ENCODE measurements at places on chromosomes 5 and 9. TPM values are rescaled to one million over a fixed set of nuclear protein-coding genes. Genes with fewer than 3 reads are reported as not detected.

FAM200C gene
- 1.9 TPM for total RNA-seq

STKLD1 gene
- not detected for total RNA-seq

PPP2R2B gene
- 0.29 TPM for total RNA-seq

DNA sequence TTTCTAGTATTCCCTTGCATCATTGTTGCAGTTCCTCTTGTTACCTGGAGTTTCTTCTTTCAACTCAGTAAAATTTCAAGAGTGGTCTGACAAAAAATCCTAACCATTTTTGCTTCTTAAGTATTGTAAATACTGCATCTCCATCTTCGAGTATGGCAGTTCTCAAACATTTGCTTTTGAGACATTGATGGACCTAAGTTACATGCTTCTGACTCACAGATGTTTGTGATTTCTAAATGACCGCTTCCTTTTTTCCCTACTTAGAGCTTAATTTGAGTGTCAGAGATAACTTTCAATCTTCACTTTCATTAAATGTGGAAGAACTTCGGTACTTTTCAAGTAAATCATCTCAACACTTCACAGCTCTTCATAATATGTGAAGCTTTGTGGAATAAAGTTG, 4.2 kb downstream of the UHRF2 start:
- no peak for DNase-seq

GRCh38 chr9:98047002-98047401, 9.5 kb upstream of the NANS start:
- DNase-seq: no peak

- DNase-seq: no peak
These were observed 76.4 kb downstream of the KCNT1 start for GRCh38 chr9:135778421-135778820.

DNA sequence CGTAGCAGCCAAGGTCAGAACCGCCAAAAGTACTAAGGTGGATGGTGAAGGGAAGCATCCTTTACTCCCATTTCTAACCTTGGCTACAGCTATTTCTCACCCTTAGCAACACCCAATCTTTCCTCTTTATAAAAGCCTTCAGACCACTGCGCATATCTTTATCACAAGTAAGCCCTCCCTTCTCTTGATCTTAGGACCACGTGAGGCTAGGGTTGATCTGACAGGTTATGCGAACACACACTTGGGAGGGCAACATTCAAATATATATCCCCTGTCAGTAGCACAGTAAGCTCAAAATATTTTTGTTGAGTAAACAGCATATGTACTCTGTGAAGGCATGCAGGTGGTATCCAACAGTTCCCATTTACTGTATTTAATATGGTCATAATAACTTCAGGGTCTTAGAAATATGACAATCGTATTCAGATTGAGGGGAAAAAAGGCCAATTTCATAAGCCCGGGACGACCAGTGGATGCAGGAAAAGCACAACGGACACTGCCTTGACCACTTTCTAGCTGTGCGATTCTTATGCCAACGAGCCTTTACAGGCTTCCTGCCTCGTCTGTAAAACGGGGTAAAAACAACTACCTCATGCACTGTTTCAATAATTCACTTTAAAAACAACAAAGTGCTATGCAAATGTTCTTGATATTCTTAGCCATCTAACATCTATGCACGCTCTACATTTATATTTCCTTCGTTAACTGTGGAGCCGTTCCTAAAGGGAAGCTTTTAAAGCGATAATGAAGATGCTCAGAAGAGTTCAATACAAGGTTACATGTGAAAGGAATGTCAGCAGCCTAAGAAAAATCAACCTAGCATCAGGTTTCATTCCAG, 1.3 kb downstream of the ARSB start:
- no peak for DNase-seq

DNA sequence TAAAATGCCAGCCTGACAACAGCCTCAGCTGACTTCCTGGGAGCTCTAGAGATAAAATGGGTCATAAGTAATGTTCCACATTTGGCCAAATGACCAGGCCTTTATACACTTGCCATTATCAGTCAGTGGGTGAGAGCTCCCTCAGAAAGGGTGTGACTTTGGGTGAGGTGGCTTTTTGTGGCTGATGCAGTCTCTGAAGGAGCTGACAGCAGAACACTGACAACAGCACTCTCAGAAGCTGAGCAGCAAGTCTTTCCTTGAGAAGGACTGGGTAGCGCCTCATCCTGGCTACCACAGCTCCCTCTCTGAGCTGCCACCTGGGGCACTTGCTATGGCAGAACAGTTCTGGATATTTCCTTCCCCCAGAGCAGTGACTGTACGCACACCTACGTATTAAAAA, 22.0 kb upstream of the GNAQ start:
- no peak for DNase-seq

GRCh38 chr5:163838738-163839137, 333.3 kb downstream of the MAT2B start:
- DNase-seq: no peak

GRCh38 chr5:56529666-56530430, 285.5 kb upstream of the MAP3K1 start:
- no peak for DNase-seq

- DNase-seq: no peak
These were observed 1.2 kb upstream of the AJM1 start for GRCh38 chr9:136840877-136841645.

DNA sequence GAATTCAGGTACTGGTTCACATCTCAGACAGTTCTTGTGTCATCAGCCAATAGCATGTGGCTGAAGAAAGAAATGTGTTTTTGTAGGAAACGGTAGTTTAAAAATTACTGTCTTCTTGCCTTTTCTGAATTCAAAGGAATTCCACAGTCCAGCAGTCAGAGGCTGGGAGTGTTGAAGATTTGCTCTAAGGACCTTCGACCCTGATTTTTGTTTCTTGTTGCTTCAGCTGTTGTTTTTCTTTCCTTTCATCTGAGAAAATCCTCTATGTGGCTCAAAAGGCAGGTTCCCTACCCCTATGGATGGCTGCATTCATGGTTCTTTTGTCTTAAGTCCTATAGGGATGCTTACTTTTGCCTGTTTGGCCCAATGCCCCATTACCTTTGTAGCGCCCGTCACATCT, 304.9 kb downstream of the TMEM167A start:
- DNase-seq: no peak

DNA sequence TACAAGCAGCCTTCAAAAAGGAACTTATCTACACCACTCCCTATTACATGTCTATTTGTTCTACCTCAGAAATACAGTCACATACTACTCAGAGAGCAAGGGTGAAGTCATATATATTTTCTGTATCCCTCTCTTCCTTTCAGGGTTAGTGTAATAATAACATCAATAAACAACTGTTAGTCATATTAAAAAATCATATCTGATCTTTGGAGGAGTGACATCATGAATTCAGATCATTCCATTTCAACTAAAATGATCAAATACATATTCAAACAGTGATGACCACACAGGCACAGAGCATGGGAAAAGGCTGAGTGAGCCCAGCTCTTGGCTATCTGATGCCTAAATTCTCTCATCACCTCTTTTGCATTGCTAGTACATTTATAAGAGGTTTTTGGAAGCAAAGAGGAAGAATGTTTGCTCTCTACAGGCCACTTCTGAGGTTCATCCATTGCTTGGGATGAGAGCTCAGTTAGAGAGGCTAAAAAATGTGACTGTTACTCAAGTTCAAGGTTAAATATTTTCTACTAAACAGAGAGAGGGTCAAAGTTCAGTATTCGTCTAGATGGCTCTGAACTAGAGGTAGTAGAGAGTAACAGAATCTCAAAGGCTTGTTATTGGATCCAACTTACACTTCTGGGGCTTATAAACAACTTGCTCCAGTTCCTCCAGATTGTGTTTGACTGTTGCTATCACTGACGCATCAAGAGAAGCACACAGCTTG, 39.0 kb downstream of the RIGI start:
- no peak for DNase-seq

DNA sequence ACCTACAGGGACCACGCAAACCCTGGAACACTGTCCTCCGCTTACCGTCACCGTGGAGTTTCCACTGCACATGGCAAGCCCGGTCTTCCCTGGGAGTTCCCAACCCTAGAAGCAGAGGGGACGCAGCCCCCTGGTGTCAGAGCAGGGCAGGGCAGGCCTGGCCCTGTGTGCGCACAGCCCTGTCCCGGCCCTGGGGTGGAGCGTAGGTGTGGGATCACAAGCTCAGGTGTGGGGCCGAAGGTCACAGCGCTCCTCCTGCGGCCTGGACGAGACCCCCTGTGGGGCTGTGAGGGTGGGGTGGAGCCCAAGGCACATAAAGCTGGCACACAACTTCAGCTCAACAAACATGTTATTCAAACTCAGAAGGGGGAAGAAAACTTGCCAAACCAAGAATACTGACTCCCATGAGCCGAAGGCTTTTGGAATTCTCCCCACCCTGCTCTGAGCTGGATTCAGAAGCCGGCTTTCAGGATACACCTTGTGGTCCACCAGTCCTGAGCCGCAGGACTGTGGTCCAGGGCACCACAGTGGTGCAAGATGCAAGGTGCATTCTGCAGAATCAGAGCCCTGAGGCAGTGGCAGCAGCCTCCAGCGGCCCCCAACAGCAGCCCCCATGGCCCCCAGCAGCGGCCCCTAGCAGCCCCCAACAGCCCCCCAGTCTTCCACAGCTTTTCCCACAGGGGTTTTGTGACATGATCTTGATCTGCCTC, 11.8 kb upstream of the EXOC3 start:
- DNase-seq: peak; percentile 87

DNA sequence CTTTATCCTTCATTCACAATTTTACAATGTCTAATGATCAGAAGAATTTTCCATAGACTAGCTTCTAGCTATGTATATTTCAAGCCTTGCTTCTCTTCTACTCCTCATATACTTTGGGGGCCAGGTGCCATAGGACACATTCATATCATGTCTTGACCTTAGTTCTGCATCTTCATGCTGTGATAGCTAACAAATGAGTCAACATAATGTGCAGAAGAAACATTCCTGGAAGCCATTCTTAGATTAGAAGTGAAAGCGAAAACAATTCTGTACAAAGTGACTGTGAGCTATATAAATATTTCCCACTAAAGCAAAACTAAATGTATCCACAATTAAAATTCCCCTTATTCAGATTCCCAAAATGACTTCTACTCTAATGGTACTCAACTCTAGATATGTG, 320.2 kb upstream of the NREP start:
- no peak for DNase-seq

DNA sequence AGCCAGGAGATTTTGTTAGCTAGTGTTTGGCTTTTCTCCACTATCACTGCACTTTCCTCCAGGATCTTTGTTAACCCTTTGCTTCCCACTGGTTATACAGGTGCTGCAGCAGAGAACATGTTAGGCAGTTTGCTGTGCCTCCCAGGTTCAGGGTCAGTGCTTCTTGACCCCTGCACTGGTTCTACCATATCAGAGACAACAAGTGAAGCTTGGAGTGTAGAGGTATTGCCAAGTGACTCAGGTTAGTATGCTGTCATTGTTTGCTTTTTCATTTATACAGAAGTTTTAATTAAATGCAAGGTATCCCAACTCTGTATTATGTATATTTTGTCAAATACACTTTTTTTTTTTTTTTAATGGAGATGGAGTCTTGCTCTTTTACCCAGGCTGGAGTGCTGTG, 68.4 kb downstream of the GAPVD1 start:
- DNase-seq: no peak

DNA sequence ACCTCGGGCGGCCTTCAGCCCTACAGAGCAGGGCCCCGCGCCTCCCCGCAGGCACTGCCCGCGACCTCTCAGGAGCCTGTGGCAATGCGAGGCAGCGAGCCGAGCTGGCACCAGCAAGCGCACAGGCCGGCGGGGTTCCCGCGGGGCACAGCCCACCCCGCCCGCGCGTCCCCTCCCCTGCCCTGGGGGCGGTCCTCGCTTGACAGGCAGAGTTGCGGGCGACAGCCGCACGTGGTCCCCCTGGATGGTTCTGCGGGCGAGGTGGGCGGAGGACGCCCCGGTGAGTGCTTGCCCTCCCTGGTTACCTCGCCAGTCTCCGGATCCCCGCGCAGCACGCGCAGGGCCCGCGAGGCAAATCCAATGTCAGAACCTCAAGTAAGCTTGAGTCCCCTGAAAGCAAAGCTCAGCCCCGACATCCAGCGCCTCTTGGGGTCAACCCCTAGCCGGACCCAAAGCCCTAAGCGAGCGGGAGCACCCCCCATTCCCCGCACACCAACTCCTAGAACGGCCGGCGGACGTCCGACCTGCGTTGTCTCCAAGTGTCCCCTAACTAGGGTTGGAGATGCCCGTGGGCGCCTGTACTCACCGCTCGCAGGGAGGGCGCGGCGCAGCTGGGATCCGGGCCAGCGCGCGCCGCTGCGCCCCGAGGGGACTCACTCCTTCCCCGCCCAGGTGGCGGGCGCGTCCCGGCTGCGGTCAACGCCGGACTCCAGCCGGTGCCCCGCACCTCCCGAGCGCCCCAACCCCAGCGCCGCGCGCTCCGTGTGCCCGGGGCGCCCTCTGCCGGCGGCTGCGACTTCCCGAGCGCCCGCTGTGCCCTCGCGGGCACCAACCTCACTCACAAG, at the start of gene DRD1:
Gene DRD1, minus strand, starts transcription at position 123 of the 845 bp plus-strand sequence. CDS start 1,083 bp downstream, outside the sequence.
- DNase-seq: no peak

DNA sequence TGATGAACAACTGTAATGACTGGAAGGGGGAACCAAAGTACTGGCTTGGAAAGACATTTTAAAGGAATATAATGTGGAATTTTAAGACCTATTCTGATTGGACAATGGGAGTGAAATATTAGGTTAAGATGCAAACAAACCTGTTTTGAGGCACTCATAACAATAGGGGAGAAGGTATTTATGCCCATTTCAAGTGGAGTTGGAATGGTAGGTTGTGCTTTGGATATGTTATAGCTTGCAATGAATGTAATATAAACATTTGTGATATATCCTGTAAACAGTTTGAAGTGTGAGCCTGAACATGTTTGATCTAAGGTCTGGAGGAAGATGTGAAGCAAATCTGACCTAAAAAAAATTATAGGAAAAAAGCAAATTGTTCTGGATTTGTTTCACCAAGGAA, 129.6 kb upstream of the GRHPR start:
- DNase-seq: no peak

- no peak for DNase-seq
These were observed 129.0 kb upstream of the IRX4 start for GRCh38 chr5:2011481-2012411.

GRCh38 chr5:134554319-134555222, 29.1 kb downstream of the JADE2 start:
- no peak for DNase-seq
